SIG-M5 (cell line): ENCODE measurements at places on chromosomes 7 and 10.

- DNase-seq = no peak
Observed at GRCh38 chr10:85212526-85212925, 884.1 kb downstream of the CCSER2 start.

DNA sequence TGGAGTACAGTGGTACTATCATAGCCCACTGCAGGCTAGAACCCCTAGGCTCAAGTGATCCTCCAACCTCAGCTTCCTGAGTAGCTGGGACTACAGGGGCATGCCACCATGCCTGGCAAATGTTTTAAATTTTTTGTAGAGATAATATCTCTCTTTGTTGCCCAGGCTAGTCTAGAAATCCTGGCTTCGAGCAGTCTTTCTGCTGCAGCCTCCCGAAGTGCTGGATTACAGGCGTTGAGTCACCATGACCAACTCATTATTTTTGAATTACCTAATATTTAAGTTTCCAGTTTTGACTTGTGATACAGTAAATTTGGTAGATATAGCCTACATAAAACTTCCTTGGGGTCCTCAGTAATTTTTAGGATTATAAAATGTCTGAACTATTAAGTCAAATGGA, 74.1 kb downstream of the RUNDC3B start:
- DNase-seq = no peak

GRCh38 chr10:1968257-1969033, 231.1 kb upstream of the ADARB2 start:
- no peak for DNase-seq

GRCh38 chr7:139181404-139181803, 49.6 kb upstream of the UBN2 start:
- DNase-seq = no peak

DNA sequence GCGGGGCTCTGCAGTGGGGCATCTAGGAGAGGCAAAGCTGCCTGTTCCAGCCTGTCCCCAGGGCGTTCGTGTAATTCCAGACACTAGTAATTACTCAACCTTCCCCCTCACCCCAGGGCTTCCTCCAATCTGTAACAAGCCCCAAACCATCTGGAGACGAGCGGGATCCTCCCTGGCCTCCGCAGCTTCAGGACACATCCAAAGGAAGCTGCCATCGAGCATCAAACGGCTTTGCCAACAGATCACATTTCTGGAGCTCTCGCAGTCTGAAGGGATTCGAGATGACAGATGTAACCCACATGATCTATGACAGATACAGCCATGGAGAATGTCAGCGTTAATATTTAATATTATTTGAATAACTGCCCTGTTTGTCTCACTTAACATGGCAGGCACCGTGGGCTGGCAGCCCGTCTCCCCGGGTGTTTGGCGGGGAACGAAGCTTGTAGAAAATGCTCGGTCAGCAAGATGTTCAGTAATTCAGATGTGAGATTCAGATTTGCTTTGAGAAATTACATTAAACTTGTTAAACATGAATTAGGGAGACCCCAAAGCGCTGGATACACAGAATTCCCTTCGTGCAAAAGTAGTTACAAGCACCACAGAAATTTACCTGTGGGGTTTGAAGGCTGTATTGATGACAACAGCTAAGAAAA, 108.5 kb upstream of the C7orf33 start:
- DNase-seq = no peak

DNA sequence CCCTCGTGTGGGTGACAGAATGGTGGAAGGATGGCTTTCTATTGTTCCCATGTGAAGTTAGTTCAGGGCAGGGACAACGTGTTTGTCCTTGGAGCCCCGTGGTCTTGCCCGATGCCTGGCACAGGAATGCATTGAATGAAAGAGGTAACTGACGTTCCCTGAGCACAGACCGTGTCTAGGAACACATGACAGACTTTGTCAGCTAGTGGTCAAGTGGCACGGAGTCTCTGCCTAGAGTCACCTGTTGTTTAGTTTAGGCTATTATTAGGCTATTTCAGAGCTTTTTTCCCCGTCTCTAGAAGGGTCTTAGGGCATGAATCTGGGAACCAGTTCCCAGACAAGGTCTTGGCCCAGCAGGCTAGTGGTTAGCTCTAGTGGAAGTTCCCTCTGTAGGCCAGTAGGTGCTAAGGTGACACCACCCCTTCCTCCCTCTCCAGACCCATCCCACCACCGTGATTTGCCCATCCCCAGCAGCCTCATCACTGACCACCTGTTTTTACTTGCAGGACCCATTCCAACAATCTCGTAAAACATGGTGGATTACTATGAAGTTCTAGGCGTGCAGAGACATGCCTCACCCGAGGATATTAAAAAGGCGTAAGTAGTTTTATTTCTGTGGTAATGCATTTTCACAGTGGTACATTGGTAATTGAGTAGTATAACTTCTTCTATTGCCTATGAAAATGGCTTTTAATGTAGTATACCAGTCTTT, 21.4 kb downstream of the DNAJB6 start:
- no peak for DNase-seq

GRCh38 chr7:37684927-37685326, 1.4 kb downstream of the GPR141 start:
- DNase-seq = no peak

DNA sequence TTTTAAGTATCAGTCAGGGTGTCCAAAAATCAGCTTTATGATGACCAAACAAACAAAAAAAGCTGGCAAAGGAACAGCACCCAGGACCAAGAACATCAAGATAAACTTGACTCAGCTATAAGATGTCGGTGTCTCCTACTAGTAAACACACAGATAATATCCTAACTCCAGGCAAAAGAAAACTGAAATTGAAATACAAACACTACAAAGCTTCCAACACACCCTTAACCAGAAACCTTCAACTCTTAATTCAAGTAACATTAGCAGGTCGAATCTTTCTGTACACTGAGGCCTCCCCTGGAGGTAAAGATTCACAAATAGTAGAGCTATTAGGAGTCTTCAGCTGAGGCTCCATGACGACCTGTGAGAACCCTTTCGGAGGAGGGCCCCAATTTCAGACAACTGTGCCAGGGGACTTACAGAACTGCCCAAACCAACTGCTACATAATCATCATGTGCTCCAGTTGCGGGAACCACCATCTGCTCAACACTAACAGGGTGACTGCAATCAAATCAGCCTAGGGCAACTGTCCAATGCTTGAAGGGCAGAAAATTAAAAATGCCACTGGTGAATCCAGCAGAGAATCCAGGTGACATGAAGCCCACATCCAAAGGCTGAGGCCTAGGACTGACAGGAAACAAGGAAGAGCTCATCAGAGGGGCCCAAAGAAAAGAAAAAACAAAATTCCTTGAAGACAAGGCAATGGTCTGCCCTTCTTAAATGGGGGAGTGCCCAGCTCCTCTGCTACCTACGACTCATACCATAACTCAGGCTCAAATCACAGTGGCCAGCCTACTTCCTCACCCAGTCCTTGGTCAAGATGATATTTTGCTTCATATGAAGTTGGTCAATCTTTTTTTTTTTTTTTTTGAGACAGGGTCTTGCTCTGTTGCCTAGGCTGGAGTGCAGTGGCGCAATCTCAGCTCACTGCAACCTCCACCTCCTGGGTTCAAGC, 20.0 kb downstream of the XPNPEP1 start:
- no peak for DNase-seq

DNA sequence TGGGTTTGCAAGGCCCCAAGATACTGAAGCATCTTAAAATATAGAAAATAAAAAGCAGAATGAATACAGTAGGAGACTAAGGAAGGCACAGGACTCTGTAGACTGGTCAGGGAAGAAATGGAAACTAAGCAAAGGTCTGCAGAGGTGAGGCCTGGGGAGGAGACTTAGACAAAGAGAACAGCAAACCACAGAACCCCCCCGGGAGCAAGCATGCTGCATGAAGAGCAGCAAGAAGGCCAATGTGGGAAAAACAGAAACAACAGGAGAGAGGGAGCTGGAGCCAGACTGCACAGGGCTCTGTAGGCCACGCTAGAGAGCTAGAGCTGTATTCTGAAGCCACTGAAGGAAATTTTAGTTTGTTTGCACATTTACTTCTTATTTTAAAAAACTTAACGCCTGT, 45.7 kb upstream of the ARID5B start:
- DNase-seq = no peak

DNA sequence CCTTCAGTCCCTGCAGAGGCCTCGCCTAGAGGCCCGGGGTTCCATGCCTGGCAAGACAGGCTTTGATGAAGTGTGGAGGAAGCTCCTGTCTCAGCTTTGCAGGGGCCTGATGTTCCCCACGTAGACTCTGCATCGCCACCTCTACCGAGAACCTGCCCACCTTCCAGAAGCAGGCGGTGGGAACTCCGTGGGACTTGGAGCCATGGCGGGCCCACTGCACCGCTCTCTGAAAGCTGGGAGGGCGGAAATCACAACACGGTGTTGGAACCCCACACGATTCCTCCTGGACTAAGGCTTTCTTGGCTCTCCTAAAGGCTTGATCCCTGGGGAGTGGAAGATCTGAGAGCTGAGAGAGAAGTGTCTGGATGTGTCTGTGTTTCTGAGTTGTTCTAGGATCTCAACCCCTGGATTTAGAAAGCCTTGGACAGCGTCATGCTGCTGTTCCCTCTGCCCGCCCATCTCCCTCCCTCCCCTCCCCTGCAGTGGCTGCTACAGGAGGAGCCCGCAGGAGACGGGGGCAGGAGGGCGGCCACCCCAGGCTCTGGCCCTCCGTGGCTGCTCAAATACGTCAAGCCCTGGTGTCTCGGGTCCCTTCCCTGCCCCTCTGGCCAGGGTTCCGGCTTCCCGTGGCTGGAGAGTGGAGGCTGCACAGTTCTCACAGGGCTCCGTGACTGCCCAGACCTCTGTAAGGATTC, 79.7 kb downstream of the VIPR2 start:
- no peak for DNase-seq

DNA sequence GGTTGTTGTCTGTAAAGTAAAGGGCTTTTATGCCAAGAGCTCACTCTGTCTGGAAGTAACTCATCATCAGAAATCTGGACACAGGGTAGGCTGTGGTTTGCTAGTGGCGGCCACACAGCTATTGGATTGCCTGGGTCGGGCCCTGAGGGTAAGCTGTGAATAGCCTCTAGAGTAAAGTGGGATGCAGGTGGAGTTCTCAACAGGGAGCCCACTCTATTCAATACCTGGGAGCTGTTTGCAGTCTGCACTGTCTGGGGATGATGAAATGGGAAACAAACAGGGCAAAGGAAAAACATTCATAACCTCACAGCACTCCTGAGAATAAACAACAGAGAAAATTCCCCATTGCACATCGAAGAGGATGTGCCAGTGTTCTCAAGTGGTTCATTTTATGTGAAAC, 582.6 kb downstream of the CALN1 start:
- no peak for DNase-seq

GRCh38 chr10:32459051-32459698, 13.2 kb downstream of the CCDC7 start:
- no peak for DNase-seq

GRCh38 chr10:103564776-103565520, 71.4 kb downstream of the NEURL1 start:
- DNase-seq = no peak
